ENCODE measurements at places on chromosomes 5 and 9.

DNA sequence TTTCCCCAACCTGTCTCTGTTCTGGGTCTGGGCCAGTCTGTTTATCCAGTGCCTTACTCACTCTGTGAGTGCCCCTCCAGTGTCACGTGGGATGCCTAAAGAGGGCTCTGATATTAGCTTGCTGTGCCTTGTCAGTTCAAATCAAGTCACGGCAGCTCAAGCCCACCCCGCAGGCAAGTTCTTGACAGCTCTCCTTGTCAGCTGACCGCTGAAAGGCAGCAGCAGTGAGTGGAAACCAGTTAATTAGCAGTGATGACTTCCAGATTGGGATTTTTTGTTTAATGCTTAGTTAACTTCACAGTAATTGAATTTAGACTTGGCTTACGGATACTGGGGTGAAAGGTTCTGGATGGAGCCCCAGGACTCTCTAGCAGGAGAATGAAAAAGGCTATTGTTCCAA lies 210.1 kb downstream of the PSAT1 start:
- no peak for DNase-seq

GRCh38 chr9:69762527-69762926 lies 2.7 kb upstream of the PTAR1 start:
- no peak for DNase-seq

GRCh38 chr5:43332401-43332800 lies 19.2 kb upstream of the HMGCS1 start:
- DNase-seq: no peak

DNA sequence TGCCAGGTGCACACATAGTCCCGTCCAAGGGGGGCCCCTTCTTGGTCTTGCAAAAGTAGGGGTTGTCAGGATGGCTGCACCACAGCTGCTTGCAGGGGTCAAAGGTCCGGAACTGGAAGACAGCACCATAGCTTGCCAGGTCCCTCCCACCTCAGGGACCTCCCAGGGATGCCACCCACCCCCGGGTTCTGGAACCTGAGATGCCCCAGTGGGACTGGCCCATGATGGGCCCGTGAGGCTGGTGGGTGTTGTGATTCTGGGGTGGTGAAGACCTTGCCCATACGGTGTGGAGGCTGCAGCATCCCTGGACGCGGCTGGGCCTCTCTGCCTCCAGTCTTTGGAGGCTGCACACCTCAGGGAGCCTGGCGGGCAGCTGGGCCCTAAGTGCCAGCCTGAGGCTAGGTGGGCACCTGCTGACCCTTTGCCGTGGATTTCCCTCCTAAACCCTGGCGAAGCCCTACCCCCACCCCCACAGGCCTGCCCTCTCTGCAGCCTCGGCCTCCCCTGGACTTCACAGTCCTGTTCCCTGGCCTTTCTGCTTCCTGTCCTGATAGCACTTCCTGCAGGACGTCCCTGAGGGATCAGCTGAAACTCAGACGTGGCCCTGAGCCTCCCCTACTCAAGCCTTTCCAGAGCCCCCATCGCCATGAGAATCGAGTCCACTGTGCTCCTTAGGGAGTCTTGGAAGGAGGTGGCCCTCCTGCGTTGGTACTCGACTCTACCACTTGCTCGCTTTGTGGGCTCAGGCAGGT lies 92.1 kb downstream of the ZNF354C start:
- no peak for DNase-seq

DNA sequence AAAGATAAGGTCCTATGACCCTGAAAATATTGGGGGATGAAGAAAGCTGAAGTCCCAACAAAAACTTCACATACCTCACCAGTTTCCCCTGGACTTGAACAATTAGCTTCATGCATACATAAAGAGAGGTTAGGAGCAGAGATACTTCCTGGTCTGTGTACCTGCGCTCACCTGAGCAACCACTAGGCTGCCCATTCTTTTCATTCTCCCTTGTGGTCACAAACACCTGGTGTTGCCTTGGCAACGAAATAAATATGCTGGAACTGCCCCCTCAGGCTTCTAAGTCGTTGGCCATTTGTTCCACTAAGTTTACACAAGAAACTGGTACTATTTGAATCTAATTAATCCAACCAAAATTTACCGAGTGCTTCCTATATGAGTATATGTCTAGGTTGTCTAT lies 18.1 kb downstream of the OTP start:
- no peak for DNase-seq

DNA sequence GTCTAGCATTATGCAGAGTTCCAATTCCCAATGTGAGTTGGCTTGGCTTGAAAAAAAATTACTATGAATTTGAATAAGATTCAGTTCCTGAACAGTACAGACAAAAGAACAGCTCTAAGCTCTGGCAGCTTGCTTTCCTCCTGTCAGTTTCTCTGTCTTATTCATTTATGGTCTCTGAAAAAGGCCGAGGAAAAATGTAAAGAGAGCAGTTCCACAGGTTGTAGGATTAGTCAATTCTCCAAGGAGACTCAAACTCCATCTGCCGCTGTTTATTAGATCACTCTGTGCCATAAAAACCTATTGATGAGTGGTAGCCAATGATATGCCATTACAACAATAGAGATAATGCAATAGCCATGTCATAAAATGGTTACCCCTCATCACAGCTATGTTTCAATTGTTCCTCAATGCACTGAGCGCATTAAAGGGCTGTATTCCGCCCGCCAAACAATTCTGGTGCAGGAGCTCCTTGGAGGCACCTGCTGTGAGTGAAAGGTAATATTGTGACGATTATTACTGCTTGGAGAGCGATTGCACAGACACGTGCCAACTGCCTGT lies 188.2 kb downstream of the ARRDC3 start:
- no peak for DNase-seq

DNA sequence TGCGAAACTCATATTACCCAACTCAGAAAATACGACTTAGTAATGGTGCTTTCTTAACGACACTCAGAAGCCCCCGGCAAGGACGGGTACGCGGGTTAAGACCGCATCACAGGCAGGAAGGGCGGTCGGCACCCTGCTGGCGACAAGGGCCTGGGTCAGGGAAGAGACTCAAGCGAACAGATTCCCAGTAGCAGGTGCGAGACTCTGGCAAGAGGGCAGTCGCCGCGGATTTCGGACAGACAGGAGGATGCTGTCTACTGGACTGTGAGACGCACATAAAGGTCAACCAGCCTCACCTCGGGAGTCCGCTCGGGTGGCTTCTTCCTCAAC lies 398 bp downstream of the RAPGEF6 start:
- DNase-seq: no peak

DNA sequence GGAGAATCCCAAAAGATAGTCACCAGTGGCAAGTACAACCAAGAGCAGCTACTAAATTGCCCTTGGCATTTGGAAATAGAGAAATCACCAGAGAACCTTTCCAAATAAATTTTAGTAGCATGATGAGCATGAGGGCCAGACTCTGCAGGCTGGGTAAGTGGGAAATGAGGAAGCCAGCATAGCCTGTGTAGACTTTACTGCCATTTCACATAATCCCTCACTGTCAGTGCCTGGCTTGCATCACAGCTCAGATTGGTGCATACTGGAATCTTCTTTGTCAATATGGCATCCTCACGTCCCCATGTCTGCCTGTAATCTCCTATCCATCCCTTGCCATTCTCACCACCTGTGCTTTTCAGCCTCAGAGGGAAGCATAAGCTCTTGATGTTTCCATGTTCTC lies 14.5 kb downstream of the GRAMD2B start:
- DNase-seq: no peak

GRCh38 chr5:177116631-177117373 lies 16.8 kb upstream of the NSD1 start:
- DNase-seq: no peak

- DNase-seq: no peak
Measured at GRCh38 chr5:130323804-130324454, 419.7 kb downstream of the CHSY3 start.

DNA sequence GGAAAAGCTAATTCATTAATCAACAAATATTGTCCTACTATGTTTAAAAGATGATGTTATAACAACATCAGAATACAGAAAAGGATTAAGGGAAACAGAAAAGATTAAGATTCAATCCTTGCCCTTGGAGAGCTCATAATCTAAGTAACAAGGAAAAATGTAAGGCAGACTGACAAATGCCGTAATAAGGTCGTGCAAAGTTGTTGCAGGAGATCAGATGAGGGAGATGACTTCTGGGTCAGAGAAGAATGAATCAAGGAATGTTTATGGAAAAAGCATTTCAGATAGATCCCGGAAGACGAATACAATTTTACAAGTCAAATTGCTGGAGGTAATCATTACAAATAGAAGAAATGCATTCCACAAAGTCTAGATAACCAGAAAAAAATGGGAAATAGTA lies 6.4 kb downstream of the ADAMTS6 start:
- no peak for DNase-seq

- no peak for DNase-seq
Measured at GRCh38 chr5:158852622-158853021, 247.1 kb downstream of the EBF1 start.

DNA sequence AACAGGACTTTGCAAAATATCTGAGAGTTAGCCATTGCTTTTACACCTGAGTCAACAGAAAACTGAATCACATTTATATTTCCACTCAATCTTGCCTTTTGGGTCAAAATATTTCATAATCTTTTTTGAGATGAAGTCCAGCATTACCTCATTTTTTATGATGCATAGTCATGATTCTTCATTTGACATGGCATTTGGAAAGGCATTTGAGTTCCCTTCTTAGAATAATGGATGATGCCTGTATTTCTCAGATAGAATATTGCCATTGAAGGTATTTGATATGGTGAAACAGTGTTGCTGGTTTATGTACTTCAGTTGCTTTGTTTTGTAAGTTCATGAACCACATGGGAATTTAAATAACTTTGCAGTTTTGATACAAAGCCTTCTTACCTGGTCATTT lies 180.4 kb downstream of the PRR16 start:
- DNase-seq: no peak

DNA sequence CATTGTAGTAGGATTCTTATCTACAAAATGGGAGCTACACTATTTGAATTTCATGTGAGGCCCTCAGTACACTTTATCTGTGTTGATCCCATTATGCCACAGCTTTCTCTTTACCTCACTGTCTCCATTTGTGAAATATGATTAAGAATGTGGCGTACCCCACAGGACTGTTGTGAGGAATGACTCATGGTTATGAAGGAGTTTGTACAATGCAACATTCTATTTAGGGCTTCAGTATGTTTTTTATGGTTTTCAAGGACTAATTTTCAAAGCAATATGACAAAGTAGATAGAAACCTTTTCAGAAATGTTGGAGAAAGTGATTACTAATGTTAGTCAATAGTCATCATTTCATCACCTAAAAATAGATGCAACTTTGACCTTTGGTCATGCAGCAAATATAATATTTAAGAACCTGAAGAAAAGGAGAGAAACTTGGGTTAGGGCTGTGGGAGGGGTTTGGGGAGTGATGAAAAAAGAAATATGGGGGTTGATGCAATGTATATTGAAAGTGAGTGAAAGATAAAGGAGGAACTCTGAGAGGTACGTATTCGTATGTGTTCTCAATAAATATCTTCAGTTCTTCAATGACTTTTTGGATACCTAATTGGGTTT lies 53.7 kb upstream of the PIP5K1B start:
- DNase-seq: no peak

- DNase-seq: peak; percentile 51
Measured at GRCh38 chr5:41707853-41708603, 162.2 kb downstream of the OXCT1 start.

- DNase-seq: no peak
Measured at GRCh38 chr5:32254881-32255539, 57.7 kb downstream of the MTMR12 start.

- DNase-seq: no peak
Measured at GRCh38 chr5:676699-677076, 16.5 kb downstream of the TPPP start.

- no peak for DNase-seq
Measured at GRCh38 chr9:130913599-130914416, 17.2 kb upstream of the QRFP start.

DNA sequence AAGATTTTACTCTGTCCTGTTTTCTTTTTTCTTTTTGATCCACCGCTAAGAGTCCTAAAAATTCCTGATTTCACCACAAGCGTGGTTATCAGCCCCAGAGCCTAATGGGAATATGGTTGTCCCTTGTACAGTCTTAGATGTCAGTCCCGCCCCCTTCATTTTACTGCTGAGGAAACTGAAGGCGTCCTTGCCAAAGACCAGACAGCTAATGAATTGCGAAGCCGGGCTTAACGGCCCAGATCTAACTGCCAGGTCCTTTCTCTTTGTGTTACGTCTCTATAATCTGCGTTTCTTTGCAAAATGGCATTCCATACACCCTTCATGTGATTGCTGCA lies 497 bp downstream of the NSA2 start:
- no peak for DNase-seq

DNA sequence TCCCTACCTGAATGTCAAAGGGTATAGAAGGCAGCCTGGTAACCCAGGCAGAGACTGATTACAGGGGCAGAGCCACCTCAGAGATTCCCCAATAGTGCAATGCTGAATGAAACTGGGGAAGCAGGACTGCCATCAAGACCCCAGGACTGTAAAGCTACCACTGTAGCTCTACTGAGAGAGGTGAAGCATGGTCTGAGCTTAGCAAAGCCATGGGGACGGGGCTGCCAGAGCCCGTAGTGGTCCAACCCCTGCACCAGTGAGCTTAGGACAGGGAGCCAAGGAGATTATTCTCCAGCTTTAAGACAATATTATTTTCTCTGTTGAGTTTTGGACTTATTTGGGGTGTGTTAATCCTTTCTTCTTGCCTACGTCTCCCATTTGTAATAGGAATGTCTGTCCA lies 679.3 kb upstream of the GRAMD2B start:
- DNase-seq: no peak

GRCh38 chr5:133531594-133531993 lies 80.7 kb downstream of the FSTL4 start:
- DNase-seq: no peak

- DNase-seq: no peak
Measured at GRCh38 chr9:4980086-4980727, 4.9 kb upstream of the JAK2 start.

GRCh38 chr9:84731696-84732095 lies 62.2 kb downstream of the NTRK2 start:
- no peak for DNase-seq

GRCh38 chr9:22204240-22204639 lies 195.1 kb upstream of the CDKN2B start:
- DNase-seq: no peak

- peak; percentile 39 for DNase-seq
Measured at GRCh38 chr9:88826771-88827181, 164.5 kb upstream of the S1PR3 start.

DNA sequence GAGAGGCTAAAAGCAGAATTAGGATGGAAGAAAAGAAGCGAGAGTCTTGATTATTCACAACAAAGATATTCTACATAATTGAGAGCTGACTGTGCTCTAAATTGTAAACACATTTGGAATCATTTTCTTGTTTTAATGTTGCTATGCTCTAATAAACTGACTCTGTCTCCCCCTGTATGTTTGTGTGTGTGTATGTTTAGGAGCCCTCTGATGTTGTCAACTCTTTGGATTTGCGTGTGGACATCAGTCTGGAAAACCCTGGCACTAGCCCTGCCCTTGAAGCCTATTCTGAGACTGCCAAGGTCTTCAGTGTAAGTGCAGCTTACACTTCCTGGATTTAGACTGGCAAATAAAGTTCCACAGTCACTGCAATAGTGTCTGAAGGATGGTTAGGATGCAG lies 37.8 kb downstream of the MOCS2 start:
- DNase-seq: no peak

Data from AG04450 (cell line).